Stimulated activated CD8-positive, alpha-beta memory T cell treated with anti-CD3 and anti-CD28 coated beads, Interleukin-7, amount 100 ng/mL, for 48 hours (primary cell): ENCODE measurements at places on chromosomes 12 and 14.

DNA sequence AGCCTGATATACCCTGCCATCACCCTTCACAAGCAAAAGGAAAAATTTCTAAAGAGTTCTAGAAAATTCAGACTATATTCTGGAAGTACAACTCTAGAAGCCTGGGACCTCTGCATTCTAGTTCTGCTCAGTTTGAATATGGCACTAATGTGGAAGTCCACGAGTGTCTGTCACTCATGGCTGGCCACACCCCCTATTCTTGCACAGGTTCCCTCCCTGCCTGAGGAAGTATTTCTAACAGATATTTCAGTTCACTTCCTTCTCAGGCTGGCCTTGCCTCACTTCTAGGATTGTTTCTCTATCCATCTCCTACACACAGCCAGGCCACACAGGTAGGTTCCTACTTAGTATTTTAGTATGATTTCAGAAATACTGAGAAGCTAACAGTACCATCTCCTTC is 67.4 kb downstream of the PHLDA1 start:
- no peak for DNase-seq

DNA sequence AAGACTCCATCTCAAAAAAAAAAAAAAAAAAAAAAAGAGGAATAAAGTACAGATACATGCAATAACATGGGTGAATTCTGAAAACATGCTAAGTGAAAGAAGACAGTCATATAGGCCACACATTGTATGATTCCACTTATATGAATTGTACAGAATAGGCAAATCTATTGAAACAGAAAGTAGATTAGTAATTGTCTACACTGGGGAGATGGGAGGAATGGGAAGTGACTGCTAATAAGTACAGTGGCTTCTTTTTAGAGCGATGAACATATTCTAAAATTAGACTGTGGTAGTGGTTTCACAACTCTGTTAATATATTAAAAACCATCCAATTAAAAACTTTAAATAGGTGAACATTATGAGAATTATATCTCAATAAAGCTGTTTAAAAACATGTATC is 74.4 kb downstream of the ANKS1B start:
- no peak for DNase-seq

DNA sequence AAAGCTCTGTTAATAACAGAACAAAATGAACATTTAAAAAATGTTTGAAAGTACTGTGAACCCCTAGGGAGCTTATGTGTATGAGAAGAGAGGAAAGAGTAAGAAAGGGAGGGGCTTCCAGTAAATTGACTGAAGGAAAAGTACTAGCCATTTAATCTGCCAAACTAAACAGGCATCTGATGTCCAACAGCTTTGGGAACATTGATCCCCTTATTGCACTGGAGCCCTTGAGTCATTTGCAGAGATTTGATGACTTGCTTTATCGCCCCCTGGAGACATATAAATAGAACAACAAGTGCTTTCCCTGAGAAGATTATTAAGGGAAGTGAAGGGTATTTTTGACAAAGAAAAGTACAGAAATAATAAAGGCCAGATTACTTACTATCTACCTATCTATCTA is 319.3 kb upstream of the NOVA1 start:
- DNase-seq: no peak

DNA sequence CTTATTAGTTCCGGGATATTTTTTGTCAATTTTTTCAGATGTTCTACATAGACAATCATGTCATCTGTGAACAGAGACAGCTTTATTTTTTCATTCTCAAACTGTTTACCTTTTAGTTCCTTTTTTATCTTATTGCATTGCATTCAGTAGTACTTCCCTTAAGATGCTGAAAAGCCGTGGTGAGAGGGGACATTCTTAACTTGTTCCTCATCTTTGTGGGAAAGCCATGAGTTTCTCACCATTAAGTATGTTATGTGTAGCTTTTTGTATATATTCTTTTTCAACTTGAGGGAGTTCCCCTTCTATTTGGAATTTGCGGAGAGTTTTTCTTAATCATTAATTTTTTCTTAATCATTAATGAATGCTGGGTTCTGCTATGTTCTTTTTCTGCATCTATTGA is 1727.1 kb upstream of the SEL1L start:
- no peak for DNase-seq

- DNase-seq: no peak
Measured at GRCh38 chr14:77204459-77204771, 22.8 kb downstream of the TMEM63C start.

DNA sequence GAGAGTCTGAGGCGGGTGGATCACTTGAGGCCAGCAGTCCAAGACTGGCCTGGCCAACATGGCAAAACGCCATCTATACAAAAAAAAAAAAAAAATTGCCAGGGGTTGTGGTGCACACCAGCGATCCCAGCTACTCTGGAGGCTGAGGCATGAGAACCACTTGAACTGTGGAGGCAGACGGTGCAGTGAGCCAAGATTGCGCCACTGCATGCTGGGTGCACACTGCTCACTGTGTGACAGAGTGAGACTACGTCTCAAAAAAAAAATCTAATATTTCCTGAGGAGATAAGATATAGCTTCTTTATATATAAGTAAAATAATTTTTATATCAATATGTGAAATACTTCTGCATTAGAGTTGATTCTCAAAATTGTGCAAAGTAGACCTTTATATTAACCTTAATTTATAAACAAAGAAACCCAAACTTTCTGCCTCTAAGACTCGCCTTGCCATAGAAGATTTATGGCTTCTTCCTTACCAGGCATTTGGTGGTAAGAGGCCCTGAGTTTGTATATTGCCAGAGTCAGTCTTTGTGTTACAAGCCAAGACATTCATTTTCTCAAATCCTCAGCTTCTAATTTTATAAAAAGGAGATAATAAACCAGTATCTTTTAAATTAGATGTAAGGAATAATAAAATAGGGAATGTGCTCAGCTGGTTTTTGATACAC is 1226.7 kb downstream of the FLRT2 start:
- DNase-seq: no peak

DNA sequence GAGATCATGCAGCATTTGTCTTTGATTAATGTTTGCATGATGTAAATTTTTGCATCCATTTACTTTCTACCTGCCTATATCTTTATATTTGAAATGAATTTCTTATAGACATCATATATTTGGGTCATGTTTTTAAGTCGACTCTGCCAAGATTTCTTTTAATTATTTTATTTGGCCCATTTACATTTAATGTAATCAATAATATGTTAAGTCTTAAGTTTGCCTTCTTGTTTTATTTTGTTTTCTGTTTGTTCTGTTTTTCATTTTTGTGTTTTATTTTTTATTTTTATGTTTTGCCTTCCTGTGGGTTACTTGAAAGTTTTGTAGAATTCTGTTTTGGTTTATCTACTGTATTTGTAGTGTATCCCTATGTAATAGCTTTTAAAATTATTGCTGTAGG is 33.2 kb upstream of the GUCY2C start:
- no peak for DNase-seq

DNA sequence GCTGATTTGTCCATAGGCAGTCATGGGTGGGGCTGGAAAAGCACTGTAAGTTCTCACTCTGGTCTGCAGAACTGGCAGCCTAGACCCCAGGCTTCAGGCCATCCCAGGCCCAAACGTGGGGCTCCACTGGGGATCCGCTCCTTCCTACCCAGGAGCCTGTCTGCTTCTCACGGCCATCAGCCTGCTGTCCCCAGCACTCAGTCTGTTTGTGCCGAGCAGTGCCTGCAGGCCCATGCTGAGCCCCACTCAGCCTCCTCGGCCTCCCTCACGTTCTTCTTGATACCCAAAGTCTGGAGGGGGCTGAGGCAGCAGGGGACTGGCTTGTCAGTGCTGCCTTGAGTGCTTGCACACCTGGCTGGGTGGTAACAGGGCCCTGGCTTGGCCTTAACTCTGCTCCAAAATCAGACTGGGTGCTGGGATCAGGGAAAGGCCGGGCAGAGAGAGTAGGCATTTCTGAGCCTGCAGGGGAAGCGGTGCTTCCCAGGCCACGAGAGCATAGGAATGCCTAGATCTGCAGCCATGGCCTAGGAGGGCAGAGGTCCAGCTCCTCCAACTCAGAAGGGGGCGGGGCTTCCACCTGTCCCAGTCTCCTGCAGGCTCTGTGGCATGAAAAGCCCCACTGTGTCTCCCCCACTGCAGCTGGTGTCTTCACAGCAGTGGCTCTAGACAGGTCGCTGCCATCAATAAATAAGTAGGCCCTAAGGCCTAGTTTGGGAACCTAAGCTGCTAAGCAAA is 772.4 kb upstream of the FBXO33 start:
- no peak for DNase-seq

- no peak for DNase-seq
Measured at GRCh38 chr14:71532790-71533189, 399.4 kb upstream of the RGS6 start.

- no peak for DNase-seq
Measured at GRCh38 chr14:51595881-51596455, 55.7 kb upstream of the FRMD6 start.

- DNase-seq: no peak
Measured at GRCh38 chr14:101499513-101499912, 61.8 kb upstream of the DIO3 start.

- no peak for DNase-seq
Measured at GRCh38 chr12:46388427-46389021, 16.0 kb upstream of the SLC38A2 start.

- no peak for DNase-seq
Measured at GRCh38 chr12:103626498-103626897, 39.4 kb downstream of the STAB2 start.

- no peak for DNase-seq
Measured at GRCh38 chr12:93177208-93178153, 200.2 kb upstream of the NUDT4 start.

DNA sequence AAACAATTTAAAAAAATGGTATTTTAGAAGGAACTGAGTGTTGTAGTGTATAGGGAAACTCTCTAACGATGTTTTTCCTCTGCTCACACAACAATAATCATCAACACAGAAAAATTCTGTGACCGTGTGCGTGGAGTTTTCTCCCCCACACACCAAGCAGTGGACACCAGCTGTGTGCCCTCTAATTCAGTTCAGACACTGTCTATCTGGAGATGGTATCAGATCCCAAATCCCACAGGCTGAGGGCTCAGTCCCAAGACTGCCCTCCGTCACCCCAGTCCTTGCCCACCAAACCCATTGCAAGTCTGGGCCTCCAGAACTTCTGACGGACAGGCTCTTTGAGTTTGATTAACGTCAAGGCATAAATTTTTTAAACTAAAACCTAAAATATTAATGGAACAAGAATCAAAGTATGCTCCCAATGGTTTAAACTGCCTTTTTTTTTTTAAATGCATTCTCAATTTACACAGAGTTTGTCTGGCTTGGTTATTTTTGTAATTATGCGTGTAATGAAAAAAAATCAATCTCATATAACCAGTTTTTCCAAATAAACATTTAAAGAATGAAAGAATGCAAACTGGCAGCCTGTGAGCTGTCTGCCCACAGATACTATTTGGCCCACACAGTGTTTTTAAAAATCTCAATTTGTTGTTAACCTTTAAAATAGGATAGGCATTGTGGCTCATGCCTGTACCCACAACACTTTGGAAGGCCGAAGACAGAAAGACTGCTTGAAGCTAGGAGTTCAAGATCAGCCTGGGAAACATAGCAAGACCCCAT is 19.2 kb downstream of the BLTP3B start:
- no peak for DNase-seq

DNA sequence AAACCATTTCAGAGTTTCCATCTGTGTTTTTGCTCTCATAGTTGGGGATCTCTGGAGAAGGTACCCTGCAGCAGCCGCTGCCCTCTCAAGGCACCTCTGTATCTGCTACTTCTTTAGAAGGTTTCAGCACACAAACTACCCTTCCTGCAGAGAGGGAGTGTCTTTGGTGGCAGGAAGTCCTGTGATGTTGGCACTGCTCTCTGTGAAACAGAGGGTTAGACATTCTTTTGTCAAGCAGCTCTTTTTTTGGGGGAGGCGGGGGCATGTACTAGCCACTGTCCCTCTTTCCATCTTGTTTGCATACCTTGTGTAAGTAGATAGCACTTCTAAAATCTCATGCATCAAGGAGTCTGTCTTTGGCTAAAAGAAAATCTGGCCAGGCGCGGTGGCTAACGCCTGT is 352.6 kb downstream of the BMP4 start:
- no peak for DNase-seq

DNA sequence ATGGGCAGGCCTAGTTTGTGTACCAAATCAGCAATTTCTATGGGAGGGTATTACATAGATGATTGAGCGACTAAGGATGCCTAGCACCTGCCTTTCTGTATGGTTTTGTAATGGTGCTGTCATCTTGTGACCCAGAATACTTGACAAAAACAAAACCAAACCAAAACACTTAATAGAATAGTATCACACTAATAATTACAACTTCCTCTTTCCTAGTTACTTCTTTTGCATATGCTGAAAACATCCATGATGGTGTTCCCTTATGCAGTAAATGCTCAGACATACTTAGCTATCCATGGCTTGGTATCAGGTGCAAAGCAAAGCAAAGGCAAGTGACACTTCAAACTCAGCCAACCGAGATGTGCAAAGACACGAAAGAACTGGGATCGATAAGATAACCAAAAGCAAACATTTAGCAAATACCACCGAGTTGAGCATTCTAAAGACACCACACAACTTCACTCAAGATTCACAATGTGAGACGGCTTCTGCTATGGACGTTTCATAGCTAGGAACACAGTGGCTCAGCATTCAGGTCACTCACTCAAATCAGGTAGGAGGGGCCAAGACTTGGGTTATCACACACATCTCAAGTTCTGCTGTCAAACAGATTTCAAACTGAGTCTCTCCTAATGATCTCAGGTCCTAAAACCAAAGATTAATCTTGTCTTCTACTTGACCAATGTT is 24.3 kb downstream of the PPP1CC start:
- no peak for DNase-seq

DNA sequence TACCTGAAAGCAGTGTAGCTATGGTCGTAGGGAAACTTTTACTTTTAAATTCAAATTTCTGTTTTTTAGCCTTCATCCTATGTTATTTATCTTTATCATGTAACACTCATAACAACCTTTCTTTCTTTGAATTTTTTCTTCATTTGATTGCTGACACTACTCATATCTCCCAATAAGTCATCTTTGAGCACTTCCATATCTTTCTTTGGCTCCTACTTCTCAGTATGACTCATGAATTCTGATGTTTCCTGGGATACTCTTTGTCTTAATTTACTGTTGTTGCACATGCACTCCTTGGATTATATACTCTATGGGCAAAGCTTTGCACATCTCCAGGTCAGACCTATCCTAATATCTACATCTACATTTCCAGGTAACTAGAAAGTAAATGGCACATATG is 18.1 kb upstream of the IAPP start:
- DNase-seq: no peak
